ENCODE measurements at places on chromosomes 5 and 9.

DNA sequence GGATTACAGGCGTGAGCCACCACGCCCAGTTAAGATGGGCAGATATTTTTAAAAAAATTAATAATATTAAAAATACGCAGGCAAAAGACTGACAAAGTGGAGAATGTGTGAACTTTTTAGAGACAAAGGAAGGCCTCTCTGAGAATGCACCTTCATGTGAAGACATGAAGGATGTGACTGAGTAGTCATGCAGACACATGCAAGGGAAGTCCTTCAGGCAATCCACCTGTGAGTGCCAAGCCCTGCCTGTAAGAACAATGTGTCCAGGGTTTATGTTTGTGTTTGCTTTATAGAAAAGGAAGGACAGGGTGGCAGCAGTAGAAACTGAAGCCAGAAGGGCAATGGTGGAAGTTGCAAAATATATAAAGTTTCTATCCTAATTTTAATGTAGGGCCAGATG, 169.2 kb downstream of the EDIL3 start:
- no peak for DNase-seq

- DNase-seq, result no peak
These were observed 44.3 kb upstream of the GPR151 start for GRCh38 chr5:146560205-146560812.

DNA sequence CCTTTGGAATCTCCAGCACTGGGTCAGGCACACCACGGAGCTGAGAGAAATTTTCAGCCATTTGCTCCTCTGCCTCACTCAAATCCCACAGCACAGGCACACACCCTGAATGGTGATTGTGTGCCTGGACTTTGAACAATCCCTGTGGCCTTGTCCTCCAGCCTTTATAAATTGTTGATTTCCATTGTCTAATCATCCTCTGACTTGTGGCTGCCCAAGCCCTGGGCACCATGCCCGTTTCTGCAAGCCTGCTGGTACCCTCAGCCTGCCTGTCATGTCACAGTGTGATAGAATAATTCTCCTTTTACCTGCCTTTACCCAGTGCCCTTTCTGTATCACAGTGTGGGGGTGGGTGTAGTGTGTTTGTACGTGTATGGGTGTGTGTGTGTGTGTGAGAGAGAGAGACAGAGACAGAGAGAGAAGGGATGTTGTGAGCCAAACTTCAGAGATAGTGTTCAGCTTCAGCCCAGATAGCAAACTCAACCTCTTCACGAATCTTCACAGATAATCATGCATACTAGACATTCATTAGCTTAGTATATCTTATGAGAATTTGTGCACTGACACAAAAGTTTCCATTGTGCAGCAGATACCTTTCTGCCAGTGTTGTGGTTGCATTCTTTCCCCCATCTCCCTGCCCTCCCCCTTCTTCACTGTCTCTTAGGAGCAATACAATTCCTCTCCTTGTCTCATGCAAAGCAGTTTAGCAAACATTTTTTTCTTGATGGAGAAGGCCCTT, 27.8 kb upstream of the SLC44A1 start:
- DNase-seq, result no peak

GRCh38 chr9:8754751-8755150, 955.2 kb upstream of the DMAC1 start:
- no peak for DNase-seq

DNA sequence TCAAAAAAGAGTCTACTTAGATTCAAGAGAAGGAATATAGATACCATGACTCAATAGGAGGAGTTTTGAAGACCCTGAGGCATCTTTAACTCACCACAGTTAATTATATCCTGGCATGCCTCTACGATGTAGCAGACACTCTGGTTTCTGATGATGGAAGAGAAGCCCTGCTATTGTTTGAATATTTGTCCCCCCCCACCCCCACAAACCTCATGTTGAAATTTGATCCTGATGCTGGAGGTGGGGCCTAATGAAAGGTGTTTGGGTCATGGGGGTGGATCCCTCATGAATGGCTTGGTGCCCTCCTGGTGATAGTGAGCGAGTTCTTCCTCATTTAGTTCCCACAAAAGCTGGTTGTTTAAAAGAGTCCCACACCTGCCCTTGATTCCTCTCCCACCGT, 147.9 kb upstream of the TBCA start:
- no peak for DNase-seq

GRCh38 chr9:113619491-113620376, 156.2 kb downstream of the RGS3 start:
- no peak for DNase-seq

Data from T-helper 22 cell (primary cell).